Thymus (tissue), 14 donors: ENCODE measurements at places on chromosomes 7 and 10. TPM values are rescaled to one million over a fixed set of nuclear protein-coding genes. Genes with fewer than 3 reads are reported as not detected.

- H3K4me3 ChIP-seq: no peak overlapping the region
- no peaks in the 10 kb centered on the region for H3K27me3 ChIP-seq
- H3K27ac ChIP-seq: no peak overlapping the region
- peaks cover 6% of the 10 kb centered on the region for H3K4me1 ChIP-seq
- no peaks in the 10 kb centered on the region for H3K36me3 ChIP-seq
These were observed 11.4 kb downstream of the CDK6 start for GRCh38 chr7:92824901-92825480.

GRCh38 chr7:132351954-132352499 is 224.2 kb downstream of the PLXNA4 start:
- no peaks in the 10 kb centered on the region for H3K4me1 ChIP-seq
- no peak overlapping the region for H3K27ac ChIP-seq
- H3K27me3 ChIP-seq: no peaks in the 10 kb centered on the region
- no peak for DNase-seq
- no peak overlapping the region for H3K4me3 ChIP-seq

- H3K27ac ChIP-seq: no peak overlapping the region
- no peaks in the 10 kb centered on the region for H3K36me3 ChIP-seq
- no peaks in the 10 kb centered on the region for H3K27me3 ChIP-seq
- DNase-seq: no peak
- no peaks in the 10 kb centered on the region for H3K4me1 ChIP-seq
These were observed 32.2 kb downstream of the MYL10 start for GRCh38 chr7:101596898-101597297.

DNA sequence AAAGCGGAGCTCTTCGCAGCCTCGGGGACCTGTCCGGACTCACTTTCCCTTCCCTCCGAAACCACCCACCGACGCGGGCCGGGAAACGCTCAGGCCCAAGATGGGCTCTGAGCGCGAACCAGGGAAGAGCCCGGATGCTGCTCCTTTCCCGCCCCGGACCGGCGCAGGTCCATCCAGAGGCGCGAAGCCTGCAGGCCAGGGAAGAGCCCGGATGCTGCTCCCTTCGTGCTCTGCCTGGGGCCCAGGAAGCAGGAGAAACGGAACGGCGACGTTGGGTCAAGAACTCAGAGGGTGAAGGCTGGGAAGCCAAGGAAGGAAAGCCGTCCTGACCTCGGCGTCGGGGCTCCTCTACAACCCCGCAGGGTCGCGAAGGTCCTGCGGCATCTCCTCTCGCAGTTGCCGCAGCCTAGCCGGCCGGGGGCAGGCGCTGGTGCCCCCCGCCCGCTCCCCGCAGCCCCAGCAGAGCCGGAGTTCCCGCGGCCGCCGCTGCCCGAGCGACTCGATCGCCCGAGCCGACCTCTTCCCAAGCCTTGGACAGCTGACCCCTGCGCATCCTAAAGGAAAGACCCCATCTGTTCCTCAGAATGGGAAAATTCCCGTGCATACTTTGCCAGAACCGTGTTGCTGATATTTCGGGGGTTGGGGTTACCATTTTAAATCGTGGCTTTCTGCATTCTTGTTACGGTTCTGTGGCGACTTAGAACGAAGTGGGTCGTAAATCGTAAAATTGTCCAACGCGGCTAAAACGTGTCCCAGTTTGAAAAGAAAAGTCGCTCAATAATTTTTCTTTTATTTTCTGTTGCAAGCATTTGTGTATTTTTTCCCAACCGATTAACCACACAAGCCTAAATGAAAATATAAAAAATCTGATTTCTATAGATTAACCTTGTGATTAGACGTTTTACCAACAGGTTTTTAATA is 7.5 kb downstream of the HOXA1 start:
- no peak overlapping the region for H3K4me3 ChIP-seq
- H3K4me1 ChIP-seq: no peaks in the 10 kb centered on the region
- H3K27me3 ChIP-seq: peaks cover 83% of the 10 kb centered on the region
- no peak for DNase-seq

DNA sequence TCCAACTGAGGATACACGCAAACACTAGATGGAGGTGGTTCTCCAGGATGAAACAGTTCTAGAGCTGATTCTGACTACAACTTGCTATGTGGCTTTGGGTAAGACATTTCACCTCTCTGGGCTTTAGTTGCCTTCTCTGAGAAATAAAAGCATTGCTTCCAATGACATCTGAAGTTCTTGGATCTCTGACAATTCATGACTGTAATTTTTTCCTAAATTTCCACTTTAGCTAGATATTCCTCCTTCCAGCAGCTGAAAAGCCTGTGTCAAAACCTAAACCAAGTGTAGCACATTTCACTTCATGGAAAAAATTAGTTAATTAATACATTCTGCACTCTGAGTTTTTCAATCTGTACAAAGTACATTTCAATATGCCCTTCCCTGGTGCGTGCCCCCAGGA is 50.0 kb upstream of the ANK3 start:
- no peaks in the 10 kb centered on the region for H3K4me1 ChIP-seq
- no peak overlapping the region for H3K4me3 ChIP-seq
- no peak for DNase-seq
- no peaks in the 10 kb centered on the region for H3K27me3 ChIP-seq
- H3K27ac ChIP-seq: no peak overlapping the region

DNA sequence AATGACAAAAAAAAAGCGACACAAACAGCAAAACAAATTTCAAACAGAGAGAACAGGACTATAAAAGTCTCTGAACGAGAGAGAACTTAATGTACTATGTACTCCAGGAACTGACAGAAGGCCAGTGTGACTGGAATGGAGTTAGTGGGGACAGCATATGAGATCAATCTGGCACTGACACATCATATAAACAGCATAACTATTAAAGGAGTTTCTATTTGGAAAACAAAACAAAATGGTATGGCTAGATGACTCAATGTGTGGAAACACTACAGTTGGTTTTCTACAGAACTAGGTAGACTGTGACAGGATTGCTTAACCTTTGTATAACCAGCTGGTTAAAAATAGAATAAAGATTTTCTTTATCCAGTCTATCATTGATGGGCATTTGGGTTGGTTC is 232.9 kb upstream of the KAT6B start:
- H3K27me3 ChIP-seq: no peaks in the 10 kb centered on the region
- H3K27ac ChIP-seq: no peak overlapping the region
- no peak for DNase-seq

GRCh38 chr7:19079066-19079465 is 38.4 kb downstream of the TWIST1 start:
- no peaks in the 10 kb centered on the region for H3K27me3 ChIP-seq
- no peak overlapping the region for H3K4me3 ChIP-seq
- no peak for DNase-seq

DNA sequence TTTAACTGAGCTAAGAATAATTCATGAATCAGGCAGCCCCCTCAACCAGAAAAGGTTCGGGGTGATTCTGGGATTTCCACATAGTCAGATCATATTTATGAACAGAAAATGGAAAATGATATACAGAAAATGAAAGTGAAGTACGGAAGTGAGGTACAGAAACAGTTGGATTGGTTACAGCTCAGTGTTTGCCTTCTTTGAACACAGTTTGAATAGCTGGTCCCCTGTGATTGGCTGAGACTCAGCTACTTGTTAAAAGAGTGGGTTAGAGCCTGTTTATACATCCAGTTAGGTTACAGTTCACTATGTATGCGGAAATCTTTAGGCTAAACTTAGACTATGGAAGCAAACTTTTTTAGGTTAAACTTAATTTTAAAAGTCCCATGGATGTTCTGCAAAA is 511.7 kb downstream of the PLXDC2 start:
- no peak overlapping the region for H3K4me3 ChIP-seq
- no peak for DNase-seq
- no peaks in the 10 kb centered on the region for H3K36me3 ChIP-seq
- no peaks in the 10 kb centered on the region for H3K27me3 ChIP-seq

GRCh38 chr10:89255793-89256192 is 4.2 kb upstream of the LIPA start:
- no peak overlapping the region for H3K4me3 ChIP-seq
- H3K4me1 ChIP-seq: peaks cover 11% of the 10 kb centered on the region
- DNase-seq: no peak
- H3K36me3 ChIP-seq: no peaks in the 10 kb centered on the region
- no peak overlapping the region for H3K27ac ChIP-seq

ARHGEF35 gene
- total RNA-seq: 1.3 TPM

COL13A1 gene
- total RNA-seq: 0.19 TPM

ZNF727 gene
- 0.24 TPM for total RNA-seq

ICA1 gene
- 6.3 TPM for total RNA-seq

MSANTD7 gene
- 15.6 TPM for total RNA-seq

TBX20 gene
- total RNA-seq: 0.09 TPM
